ENCODE measurements at places on chromosomes 16 and 17.

- DNase-seq: no peak
Observed at GRCh38 chr17:14427900-14428647, 127.2 kb downstream of the HS3ST3B1 start.

- peak; percentile 72 for DNase-seq
Observed at GRCh38 chr16:592518-593306, 2.8 kb downstream of the RAB40C start.

DNA sequence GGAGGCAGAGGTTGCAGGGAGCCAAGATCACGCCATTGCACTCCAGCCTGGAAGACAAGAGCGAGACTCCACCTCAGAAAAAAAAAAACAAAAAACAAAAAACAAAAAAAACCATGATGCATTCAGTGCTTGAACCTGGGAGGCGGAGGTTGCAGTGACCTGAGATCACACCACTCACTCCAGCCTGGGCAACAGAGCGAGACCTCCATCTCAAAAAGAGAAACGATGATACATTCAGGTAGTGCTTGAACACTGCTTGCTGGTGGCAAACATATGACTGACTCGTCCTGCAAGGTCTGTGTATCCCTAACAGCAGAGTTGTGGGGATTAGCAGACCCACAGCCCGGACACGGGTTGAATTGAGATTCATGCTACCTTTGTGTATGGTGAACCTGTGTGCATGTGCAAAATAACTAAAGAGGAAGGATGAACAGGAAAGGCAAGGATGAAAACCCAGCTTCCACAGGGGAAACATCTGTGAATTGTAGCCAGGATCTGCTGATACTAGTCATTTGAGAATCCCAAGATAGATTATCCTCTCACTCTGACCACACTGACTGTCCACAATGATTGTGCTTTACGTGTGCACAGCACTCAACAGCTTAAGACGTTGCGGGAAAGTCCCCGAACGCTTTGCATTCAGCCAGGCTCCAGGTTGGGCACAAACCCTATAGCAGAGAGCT is 52.4 kb upstream of the MRPS23 start:
- DNase-seq: peak; percentile 43

- DNase-seq: no peak
Observed at GRCh38 chr16:58462997-58463941, 36.7 kb upstream of the NDRG4 start.

- no peak for DNase-seq
Observed at GRCh38 chr17:42845918-42846593, 1.7 kb downstream of the AOC2 start.

- DNase-seq: no peak
Observed at GRCh38 chr17:19304209-19304608, 58.3 kb downstream of the B9D1 start.

DNA sequence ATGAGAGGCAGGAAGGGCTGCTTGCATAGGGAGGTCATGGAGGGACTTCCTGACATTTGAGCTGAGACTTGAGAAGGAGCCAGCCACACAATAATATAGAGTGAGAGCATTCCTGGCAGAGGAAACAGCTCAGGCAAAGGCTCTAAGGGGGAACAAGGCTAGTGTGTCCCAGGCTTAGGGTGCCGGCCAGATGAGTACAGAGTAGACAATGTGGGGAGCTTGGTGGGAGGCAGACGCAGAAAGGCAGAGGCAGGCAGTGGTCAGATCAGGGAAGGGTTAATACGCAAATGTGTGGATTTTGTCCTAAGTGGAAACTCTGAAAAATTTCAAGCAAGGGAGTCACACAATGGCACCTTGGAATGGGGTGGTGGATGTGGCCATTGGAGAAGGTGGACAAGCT is 31.3 kb downstream of the CD300LB start:
- DNase-seq: no peak

DNA sequence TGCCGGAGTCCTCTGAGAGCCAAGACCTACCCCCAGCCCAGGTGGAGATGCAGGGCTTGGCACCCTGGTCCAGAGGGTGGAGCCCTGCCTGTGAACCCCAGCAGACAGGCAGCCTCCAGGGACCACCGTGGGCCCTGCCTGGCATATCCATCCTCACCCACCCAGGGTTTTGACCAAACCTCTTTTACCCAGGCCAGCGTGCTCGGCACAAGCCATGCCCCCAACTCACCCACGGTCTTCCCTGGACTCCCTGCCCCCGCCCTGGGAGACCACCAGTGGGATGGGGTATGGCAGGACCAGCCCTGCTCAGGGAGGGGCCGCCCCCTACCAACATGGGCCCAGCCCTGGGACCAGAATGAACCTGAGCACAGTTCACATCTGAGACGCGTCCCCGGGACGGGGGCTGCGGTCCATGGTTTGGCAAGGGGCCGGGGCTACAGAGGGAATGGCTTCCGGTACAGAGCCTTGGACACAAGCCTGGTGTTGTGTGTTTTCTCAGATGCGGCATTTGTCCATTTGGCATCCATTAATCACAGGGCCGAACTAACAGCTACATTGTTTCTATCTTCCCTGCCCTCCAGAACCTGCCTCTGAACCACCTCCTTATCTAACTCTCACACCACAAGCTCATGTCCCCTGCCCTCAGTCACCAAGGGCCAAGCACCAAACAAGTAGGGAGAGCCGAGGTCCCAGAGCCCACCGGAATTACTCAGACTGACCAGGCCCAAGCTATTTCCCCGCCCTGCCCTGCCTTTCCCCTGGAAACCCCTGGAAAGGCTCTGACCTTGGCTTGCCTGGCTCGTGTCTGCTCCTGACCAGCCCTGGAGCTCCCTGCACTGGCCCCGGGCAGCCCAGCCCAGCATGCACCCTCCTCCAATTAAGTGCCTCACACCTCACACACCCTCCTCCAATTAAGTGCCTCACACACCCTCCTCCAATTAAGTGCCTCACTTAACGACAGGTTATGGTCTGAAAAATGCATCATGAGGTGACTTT is 14.1 kb downstream of the HS3ST6 start:
- no peak for DNase-seq

- DNase-seq: peak; percentile 22
Observed at GRCh38 chr16:85689285-85689949, 663 bp upstream of the GINS2 start.

- DNase-seq: no peak
Observed at GRCh38 chr17:1201132-1201702, 21.4 kb upstream of the ABR start.

- no peak for DNase-seq
Observed at GRCh38 chr16:49620158-49620868, 235.6 kb downstream of the ZNF423 start.

- no peak for DNase-seq
Observed at GRCh38 chr16:88633684-88634140, 4.7 kb upstream of the IL17C start.

DNA sequence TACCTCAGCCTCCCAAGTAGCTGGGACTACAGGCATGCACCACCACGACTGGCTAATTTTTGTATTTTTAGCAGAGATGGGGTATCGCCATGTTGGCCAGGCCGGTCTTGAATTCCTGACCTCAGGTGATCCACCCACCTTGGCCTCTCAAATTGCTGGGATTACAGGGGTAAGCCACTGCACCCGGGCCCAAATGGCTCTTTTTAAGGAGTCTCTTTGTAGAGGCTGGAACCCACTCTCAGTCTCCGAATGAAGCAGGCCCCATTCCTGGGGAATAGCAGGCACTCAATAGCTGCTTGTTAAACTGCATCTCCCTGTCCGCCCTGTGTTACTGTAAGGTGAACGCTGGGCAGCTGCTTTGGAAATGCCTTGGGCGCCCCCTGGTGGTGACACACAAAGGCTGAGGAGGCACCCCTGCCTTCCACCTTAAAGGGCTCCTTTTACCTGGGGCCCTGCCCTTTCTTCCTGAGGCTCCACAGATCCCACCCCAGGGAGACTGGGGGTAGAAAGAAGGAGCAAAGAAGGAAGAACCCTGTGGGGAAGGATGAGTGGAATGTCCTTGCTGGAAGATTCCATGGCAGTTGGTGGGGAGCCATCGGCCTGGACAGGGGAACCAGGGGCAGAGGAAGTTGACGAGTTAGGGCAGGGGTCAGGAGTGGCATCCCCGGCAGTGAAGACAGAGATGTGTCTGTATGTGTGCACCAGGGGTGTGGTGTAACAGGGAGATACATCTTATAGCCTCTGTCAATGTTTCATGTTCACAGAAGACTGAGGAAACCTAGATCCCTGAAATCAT is 6.1 kb upstream of the SP2 start:
- DNase-seq: peak; percentile 65

DNA sequence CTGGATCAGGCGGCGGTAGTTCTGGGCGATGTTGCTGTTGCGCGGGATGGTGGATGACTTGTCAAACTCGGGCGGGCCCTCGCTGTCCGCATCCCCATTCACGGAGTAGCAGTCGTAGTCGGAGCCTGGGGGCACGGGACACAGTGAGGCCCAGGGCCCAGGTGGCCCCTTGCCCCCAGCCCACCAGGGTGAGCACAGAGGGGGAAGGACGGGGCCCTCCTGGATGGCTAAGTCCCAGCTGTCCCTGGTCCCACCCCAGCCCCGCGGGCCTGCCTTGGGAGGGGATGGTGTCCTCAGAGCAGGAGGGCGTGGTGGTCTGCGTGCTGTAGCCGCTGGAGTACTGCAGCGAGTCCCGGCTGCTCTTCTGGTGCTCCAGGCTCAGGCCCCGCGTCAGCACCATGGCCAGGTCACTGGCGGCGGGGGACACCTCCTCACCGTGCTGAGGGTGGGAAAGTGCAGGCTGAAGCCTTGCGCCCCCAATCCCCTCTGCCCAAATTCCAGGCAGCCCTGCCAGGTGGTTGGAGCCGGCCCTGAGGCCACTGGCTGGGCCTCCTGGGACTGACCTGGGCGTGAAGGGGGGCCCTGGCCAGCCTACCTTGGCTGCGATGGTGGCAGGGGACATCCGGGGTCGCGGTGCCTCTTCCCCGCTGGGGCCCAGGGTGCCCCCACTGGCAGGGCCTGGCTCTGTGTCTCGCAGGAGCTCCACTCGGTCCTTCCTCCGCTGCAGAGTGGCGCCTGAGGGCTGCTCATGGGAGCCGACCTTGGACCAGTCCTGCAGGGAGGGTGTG is 18.2 kb downstream of the IL34 start:
- no peak for DNase-seq

DNA sequence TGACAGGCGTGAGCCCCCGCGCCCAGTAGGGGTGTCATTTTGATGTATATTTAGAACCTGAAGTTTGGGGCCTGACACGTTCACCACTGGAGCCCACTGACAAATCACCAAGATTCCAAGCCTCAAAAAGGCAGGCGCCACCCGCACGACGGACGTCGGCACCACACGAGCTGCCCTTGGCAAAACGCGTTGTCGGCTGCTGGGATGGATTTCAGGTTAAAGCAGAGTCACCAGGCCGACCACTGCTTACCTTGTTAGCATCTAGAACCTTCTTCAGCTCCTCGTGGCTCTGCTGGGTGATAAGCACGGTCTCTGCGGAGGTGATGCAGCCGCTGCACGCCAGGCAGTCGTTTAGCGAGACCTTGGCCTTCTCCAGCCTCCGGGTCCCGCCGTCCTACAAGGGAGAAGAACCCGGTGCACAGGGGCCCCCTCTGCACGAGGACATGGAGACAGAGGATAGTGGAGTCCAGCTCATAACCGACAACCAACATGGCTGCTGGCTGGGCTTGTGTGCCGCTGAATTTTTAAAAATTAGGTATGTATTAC is 3.8 kb downstream of the CIAO3 start:
- DNase-seq: no peak

- DNase-seq: peak; percentile 26
Observed at GRCh38 chr17:7997186-7997585, 5.2 kb upstream of the GUCY2D start.

GRCh38 chr16:2598133-2598641 is 60.4 kb downstream of the PDPK1 start:
- no peak for DNase-seq

DNA sequence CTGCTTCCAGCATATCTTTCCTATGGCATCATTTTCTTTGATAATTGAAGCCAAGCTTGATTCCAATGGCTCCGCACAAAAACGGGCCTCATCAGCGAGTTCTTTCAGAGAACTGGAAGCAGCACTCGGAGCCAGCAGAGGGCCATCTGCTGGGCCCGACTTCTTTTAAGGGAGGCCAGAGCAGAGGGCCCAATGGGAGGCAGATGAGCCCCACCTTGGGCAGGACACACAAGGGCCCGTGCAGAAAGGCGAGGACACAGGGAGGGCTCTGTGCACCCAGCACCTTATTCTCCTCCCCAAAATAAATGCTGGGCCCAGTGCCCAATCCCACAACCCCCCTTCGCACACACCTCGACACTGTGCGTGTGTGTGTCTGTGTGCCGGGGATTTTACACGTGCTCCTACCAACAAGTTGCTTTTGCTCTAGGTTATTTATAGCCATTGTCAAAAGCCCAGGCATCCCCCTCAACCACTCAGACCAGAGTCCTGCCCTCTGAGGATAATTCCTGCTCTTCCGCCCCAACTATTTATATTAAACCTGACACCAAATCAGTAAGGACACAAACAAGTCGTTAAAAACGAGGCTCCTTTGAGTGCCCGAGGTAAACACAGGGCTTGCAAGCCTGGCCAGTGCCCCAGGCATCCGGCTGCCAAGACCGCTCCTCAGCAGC is 6.8 kb downstream of the AXIN2 start:
- DNase-seq: no peak

DNA sequence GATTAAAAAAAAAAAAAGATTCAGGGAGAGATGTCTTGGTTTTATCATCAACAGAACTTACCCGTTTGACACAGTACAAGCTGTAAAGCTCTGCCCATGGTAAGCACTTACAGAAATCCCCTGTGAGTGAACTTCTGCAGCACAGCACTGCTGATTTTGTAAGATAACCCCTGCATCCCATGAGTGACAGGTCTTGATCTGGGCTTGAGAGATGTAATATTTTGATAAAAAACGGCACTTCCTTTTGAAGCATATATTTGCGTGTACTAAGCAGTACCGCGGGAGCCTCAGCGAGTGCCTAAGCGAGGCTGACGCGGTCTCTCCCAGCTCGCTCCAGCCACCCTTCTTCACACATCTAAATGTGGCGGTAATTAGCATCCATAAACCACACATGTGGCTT is 50.5 kb downstream of the IKZF3 start:
- no peak for DNase-seq

DNA sequence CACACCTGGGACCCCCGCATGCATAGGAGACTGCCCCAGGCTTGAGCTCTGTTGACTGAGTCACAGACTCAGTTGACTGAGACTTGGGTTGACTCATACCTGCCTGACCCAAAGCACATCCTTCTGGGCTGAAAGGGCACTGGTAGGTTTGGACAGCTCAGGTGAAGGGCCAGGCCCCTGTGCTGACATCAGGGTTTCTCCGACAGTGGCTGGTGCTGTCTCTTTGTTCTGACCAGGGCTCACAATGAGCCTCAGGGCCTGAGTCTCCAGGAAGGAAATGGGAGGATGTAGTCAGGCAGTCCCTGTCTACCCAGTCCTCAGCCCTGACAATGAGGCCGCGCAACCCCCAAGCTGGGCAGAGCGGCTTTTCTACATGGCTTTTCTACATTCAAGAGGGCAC is 6.5 kb downstream of the SPNS2 start:
- DNase-seq: no peak

- no peak for DNase-seq
Observed at GRCh38 chr17:78959803-78960202, 19.9 kb downstream of the LGALS3BP start.

DNA sequence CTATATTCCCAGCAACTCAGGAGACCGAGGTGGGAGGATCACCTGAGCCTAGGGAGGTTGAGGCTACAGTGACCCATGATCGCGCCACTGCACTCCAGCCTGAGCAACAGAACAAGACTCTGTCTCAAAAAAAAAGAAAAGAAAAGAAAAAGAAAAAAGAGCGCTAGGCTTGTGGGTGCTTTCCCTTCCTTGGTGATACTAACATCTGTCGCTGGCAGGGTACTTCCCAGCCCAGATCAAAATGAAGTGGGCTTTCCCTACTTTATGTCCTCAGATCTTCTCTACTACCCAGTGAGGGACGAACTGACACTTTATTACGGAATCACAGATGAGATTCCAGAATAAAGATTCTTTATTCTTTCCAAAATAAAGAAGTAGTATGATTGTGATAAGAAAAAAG is 103.8 kb upstream of the NOL11 start:
- no peak for DNase-seq
